ENCODE measurements at places on chromosomes 16 and 17.

DNA sequence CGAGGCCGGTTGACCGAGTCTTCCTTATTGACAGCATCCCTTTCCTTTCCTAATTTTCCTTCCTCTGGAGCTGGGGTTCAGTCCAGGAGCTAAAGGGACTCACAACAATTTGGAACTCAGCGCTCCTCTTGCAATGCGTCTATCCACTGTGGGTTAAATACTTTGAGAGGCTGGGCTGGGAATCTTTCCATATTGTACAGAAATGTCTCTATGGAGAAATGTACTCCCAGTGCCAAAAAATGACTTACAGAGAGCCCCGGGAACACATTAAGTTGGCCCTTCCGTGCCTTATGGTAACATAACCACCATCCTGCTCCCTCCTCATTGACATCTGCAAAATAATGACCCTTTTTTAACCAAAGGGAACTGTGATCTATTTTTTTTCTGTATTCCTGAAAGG lies 192.8 kb downstream of the FTO start:
- no peak for DNase-seq

- DNase-seq: no peak
Measured at GRCh38 chr16:75012380-75013081, 13.7 kb downstream of the ZNRF1 start.

DNA sequence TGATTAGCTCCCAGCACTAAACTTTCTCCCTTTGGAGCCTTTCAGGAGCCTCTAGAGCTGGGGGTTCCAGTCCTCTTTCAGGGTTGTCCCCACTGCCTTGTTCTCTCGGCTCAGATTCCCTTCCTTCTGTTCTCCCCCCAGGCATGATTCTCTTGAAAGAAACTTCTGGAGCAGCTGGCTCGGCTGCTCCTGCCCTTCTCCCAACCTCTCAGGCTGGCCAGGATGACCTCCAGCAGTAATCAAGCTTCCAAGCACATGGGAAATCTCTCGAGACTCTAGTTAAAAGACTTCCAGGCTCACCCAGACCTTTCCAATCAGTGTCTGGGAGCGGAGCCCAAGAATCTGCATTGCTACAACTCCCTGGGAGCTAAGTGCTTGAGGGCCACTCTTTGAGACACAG lies 3.6 kb downstream of the SDK2 start:
- DNase-seq: no peak

DNA sequence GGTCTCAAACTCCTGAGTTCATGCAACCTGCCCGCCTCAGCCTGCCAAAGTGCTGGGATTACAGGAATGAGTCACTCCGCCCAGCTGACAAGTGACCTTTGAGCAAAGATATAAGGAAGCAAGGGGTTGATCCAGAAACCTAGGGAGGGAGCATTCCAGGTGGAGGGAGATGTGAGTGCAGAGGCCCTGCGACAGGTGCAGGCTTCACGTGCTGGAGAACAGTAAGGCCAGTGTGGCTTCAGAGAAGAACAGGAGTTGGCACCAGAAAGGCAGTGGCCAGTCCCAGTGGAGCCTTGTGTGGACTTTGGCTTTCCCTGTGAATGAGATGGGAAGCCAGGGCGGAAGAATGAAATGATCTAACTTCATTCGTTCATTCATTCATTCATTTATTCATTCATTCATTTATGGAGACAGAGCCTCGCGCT lies 73.6 kb upstream of the HAS3 start:
- DNase-seq: no peak

GRCh38 chr17:45406107-45406506 lies 26.6 kb downstream of the ARHGAP27 start:
- no peak for DNase-seq

DNA sequence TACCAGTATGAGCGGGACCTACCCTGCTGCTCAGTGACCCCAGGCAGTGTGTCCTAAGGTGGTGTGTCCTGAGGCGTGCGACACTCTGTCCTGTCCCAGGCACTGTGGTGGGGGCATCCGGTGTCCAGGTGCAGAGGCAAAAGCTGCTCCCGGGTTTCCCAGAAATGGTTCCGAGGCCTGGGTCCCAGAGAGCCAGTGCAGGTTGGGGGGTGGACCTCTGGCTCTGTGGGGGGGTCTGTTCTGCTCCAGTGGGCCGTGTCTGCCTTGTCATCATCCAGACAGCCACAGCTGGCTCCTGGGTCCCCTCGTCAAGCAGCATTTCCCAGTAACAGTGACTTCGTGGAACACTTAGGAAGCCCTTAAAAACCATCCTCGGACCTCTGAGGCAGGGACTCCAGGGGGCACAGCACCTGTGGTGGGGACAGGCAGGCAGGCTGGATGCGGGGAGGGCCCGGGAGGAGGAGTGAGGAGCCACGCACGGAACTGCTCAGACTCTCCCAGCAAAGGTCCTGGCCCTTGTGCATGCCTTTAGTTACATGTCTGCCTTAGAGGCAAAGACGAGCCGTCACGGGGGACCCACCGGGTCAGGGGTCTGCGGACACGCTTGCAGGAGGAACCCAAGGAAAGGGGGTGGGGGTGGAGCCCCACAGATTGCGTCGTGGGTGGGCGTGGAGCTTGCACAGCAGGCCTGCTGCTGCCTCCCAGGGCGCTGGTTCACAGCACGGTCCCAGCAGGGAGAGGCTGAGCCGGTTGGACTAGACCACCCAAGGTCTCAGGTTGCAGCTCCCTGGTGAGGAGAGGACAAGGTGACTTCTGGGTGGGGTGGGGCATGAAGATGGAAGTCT lies 5.6 kb downstream of the SLC16A3 start:
- DNase-seq: no peak
